ENCODE measurements at places on chromosomes 7 and 10.

GRCh38 chr7:80740778-80741545, 102.5 kb downstream of the CD36 start:
- no peak for DNase-seq

DNA sequence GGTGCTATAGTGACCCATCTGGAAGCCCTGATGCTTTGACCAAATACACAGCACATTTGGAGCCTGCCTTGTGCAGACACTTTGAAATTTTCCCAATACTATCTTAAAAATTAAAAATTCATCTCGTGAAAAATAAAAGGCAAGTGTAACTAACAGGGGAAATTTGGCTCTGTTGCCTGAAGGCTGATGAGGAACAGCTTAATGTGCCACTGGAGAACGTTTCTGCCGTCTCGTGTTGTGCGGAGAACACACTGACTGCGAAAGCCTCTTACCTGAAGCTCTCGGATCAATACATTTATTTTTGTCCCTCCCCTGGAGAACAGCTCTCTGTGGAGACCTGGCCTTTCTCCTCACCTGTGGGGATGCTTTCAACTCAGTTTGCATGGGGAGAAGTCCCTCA, 77.2 kb upstream of the CHST15 start:
- DNase-seq, result no peak

DNA sequence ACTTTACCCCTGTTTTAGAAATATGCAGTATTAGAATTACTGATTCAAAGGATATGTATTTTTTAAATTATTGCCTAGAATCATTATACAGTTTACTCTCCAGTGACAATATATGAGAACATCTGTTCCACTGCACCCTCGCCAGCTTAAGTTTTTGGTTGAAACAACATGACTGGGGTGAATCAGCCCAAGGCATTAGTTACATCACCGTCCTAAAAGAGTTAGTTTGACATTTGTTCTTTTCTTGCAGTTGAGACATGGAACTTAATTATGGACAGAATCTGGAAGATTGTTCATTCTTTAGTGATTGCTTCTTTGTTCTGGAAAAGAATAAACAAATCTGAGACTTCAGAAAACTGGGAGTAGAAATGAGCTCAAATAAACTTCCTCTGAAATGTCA, 167.3 kb upstream of the DKK1 start:
- no peak for DNase-seq

GRCh38 chr7:105000200-105000599, 13.8 kb upstream of the KMT2E start:
- DNase-seq, result no peak

- no peak for DNase-seq
Measured at GRCh38 chr7:43647339-43647672, 64.4 kb downstream of the STK17A start.

DNA sequence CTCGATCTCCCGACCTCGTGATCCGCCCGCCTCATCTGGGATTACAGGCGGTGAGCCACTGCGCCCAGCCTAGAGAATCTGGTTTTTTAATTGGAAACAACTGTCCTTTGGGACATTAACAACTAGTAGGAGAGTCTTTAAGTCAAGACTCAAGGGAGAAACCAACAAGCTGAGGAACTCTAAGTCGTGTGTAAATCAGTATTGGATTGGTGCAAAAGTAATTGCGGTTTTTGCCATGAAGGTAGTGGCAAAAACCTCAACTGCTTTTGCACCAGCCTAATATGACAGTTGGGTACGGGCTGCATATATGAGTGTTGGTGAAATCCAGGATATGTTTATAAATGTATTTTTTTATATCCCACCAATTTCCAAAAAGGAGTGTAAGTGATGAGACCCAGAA, 113.9 kb upstream of the PLXNA4 start:
- DNase-seq, result no peak

GRCh38 chr10:101062232-101063049, 652 bp downstream of the KAZALD1 start:
- DNase-seq, result peak; percentile 43

- no peak for DNase-seq
Measured at GRCh38 chr10:43411536-43411935, 2.5 kb upstream of the HNRNPF start.
